ENCODE measurements at places on chromosomes 2 and 18.

- peak; percentile 12 for DNase-seq
These were observed 68.3 kb downstream of the TMEFF2 start for GRCh38 chr2:192126426-192126825.

GRCh38 chr18:59996370-59996966 is 96.7 kb downstream of the PMAIP1 start:
- DNase-seq = no peak

DNA sequence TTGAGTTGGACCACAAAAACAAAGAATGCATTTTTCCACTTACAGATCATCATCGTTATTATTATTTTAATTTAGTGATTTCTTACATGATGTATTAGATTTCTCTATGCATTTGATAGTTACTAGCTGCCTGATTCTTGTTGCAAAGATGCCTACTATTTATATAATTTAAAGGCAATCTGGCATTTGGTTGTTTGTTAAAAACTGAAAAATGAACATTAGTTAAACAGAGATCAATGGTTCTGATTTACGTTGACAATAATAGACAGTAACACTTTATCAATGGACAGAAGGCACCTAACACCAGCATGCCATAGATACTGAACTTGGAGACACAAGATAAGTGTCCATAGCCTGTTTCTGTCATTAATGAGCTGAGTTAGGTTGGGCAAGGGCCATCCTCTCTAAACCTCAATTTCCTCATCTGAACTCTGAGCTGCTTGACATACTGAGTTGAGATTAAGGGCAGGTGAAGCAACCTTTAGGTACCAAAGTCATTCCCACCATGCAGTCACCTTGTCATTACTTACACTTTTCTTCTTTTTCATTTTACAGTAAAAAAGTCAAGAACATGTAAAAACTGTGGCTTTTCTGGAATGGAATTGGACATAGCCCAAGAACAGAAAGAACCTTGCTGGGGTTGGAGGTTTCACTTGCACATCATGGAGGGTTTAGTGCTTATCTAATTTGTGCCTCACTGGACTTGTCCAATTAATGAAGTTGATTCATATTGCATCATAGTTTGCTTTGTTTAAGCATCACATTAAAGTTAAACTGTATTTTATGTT is 3.1 kb downstream of the CCL20 start:
- no peak for DNase-seq

DNA sequence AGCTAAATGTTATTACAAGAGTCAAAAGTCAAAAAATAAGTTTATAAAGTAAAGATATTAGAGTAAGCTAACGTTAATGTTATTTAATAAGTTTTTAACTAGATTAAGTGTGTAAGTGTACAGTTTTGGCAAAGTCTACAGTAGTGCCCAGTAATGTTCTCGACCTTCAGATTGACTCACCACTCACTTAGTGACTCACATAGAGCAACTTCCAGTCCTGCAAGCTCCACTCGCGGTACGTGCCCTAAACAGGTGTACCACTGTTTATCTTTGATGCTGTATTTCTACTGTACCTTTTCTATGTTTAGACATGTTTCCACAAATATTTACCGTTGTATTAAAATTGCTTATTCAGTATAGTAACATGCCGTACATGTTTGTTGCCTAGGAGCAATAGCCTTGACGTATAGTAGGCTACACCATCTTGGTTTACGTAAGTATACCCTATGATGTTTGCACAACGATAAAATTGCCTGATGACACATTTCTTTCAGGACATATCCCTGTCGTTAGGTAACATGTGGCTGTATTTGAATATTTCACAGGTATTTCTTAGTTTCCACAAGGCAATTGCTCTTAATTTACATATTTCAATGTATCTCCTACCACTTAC is 1641.9 kb upstream of the PIK3C3 start:
- peak; percentile 24 for DNase-seq

GRCh38 chr2:192236136-192236535 is 41.4 kb upstream of the TMEFF2 start:
- DNase-seq = peak; percentile 6

Measured in foreskin keratinocyte (primary cell).